ENCODE measurements at places on chromosomes 2 and 18.

- peak; percentile 3 for DNase-seq
Observed at GRCh38 chr2:214410918-214411554, at the start of gene VWC2L. TSS of gene VWC2L (plus strand) at chr2:214411054. CDS start at chr2:214414194, 3,140 bp downstream.

DNA sequence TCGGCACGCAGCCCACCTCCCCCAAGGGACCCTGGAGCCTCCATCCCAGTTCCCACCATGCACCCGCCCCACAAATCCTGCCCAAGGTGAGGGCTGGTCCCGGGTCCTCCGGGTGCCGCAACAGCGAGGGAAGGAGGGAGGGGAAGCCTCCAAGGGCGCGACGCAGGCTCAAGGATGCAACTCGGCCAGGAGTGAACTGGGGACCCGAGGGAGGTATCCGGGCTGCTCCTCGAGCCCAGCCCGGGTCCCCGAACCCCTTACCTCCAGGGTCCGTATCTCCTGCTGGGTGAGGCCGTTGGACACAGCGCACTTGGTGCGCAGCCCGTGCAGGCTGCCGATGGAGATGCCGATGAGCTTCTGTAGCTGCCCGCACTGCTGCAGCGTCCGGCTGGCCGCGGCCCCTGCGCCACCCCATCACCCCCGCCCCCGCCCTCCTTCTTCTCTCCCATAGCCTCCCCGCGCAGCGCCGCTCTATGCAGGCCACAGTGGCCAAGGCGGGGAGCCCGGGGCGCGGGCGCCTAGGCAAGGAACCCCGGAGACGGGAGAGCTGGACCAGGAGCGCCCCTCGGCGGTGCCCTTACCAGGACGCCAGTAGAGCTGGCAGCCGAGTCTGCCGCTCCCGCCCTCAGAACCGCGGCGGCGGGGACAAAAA is 124.1 kb downstream of the ANKRD30BL start:
- no peak for DNase-seq

- DNase-seq: no peak
Observed at GRCh38 chr18:3773303-3773702, 323.3 kb downstream of the TGIF1 start.

- DNase-seq: no peak
Observed at GRCh38 chr2:101734505-101735165, 37.1 kb downstream of the MAP4K4 start.

DNA sequence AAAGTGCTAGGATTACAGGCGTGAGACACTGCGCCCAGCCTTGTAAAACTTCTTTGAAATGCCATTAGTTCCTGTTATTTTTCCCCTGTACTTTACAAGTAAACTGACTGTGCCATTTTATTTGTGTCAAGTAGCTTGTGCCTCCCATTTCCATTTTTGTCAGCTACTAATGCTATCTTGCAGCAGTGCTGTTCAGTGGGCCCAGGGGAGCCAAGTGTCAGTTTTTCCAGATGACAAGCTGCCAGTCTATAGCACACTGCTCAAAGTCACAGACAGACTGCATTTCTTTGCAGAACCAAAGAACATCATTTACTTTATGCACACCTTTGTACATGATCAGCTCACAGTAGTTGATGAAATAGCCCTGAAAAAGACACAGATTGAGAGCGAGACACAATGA is 901.3 kb upstream of the CDH2 start:
- DNase-seq: no peak

DNA sequence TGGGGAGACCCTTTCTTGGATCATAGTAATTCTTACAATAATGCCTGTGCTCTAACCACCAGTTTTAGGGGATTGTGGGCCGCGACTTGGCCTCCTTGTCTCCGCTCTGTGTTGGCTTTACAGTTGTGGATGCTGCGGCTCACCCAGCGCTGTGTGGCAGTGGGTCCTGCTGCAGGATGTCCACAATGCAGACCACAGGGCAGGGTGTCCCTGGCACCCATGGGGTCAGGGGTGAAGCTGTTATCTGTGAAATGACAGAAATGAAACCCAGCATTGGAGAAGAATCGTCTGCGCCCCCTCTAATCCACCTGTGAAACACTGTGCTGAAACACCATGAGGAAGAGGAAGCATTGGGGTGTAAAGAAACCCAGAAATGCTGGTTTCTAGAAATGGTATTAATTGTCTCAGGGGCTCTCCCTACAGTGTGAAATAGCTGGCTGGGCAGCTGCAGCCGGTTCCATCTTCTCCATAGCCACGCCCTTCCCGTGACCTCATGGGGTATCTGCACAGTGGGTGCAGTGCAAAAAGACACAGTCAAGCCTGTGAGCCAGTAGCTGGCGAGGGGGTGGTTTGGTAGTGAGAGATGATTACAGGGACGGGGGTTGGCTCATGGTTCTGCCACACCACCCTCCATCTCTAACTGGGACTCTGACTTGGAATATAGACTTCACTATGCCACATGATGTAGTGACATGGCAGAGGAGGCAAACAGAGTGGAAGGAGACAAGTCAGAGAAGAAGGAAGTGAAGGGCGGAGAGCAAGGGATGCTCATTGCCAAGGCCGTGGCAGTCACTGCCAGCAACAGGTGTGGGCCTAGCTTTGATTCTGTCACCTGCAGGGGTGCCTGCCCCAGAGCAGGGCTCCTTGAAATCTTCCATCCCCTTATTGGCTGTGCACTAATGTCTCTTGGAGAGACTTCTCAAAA is 16.2 kb downstream of the INPP4A start:
- DNase-seq: peak; percentile 57

GRCh38 chr2:48098539-48098938 is 192.2 kb upstream of the FBXO11 start:
- no peak for DNase-seq

GRCh38 chr2:33267756-33268155 is 208.7 kb upstream of the RASGRP3 start:
- no peak for DNase-seq

DNA sequence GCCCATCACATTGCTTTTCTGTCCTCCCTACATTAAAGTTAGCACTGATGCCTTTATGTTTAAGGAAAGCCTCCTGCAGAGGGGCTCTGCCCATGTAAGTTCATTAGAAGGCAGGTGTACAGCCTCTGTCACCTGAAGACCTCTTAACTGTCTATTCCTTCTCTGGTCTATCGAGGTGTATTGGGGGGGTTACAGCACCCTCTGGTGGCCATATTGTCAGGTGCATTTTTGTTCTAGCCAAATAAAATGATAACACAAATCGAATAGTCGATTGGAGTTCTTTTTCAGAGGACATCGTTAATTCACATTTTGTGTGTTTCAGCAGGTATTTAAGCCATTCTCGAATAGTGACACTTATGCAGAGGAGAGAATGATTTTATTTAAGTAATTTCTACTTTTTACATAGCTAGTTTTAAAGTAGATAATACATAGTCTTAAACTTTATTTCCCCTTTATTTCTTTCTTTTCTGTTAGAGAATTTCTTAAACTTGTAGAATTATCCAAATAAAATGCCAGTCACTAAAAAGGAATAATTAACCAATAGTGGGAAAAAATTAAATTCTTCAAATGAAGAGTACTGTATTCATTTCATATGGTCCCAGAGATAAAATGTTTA is 136.8 kb downstream of the NEDD4L start:
- peak; percentile 41 for DNase-seq

- no peak for DNase-seq
Observed at GRCh38 chr2:121731366-121731765, 5.3 kb downstream of the NIFK start.

- no peak for DNase-seq
Observed at GRCh38 chr2:155651851-155652250, 680.7 kb downstream of the NR4A2 start.

DNA sequence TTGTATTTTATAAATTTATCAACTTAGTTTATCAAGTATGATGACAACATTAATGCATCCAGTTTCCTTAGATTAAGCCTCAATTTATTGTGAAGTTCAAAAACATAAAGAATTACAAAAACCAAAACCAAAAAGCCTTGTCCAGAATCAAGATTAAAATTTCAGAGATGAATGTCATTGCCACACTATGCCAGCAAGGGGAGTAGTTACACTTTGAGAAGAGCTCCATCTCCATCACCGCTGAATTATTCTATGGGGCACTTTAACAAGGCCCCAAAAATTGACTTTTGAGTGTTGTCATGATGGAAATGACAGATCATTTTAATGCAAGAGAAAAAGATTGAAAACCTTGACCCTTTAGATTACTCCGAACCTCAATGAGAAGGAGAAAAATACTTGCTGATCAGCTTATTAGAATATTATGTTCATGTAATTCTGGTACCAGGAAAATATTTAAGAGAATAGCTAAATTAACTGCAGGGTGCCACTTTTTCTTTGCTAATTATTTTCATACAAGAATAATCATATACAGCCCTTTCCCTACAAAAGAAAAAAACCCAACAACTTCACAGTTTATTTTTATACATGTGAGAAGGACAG is 152.5 kb upstream of the AQP4 start:
- no peak for DNase-seq

- DNase-seq: no peak
Observed at GRCh38 chr2:177897278-177897677, 175.3 kb downstream of the PDE11A start.

GRCh38 chr18:23036660-23037201 is 98.6 kb upstream of the CABLES1 start:
- no peak for DNase-seq

DNA sequence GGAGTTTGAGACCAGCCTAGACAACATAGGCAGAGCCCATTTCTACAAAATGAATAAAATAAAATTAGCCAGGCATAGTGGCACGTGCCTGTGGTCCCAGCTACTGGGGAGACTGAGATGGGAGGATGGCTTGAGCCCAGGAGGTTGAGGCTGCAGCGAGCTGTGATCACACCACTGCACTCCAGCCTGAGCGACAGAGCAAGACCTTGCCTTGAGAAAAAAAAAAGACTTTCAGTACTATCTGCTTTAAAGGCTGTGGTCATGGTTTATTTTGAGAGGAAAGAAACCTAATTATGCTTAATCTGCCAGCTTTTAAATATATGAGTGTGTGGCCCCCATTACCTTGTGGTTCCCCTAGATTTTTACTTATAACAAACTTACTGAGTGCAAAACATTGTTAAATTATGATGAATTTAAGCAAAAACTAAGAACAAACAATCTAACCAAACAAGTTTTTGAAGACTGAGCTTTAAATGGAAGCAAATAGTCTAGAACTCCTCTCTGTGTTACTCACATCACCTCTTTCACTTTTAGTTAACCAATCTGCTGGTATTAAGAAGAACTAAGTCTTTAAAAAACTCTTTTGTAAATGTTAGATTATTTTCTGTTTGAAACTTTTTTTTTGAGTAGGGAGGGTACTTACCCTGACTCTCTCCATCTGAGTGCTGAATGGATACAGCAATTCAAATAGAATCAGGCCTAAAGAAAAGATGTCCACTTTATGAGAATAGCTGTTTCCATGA is 65.4 kb downstream of the EIF2AK3 start:
- no peak for DNase-seq

DNA sequence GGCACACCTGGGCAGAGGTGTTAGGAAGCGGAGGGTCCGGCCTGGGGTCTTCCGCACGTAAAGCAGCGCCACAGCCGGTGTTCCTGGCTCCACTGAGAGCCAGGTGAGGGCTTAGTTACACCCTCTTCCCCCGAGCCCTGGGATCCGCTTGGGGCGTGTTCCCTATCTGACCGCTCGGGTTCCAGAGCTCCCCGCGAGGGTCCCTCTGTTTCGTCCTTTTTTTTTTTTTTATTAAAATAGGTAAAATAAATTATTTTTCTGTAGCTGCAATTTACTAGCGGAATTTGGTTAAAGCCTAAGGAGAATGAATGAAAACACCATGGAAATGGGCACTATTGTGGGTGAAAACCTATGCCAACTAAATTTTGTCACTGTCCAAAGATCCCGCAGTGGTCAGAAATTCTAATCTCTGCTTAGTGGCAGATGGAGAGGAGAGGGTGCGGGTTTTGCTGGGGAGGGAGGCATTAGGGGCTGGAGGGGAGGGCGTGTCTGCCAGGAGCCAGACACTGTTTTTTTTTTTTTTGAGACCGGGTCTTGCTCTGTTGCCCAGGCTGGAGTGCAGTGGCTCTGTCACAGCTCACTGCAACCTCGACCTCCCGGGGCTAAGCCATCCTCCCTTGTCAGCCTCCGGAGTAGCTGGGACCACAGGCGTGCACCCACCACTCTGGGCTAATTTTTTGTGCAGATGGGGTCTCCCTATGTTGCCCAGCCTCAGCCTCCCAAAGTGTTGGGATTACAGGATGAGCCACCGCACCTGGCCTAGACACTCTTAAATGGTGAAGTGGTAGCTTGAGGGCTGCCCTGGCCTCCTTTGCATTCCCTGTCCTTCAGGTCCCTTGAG is 834 bp downstream of the PDCL3 start:
- no peak for DNase-seq

- DNase-seq: peak; percentile 74
Observed at GRCh38 chr2:127829845-127830246, 18.9 kb upstream of the WDR33 start.

- no peak for DNase-seq
Observed at GRCh38 chr2:109613081-109613921, 465 bp downstream of the SEPTIN10 start.

Measured in T-cell (primary cell).